Sigmoid colon (tissue), 7 donors: ENCODE measurements at places on chromosomes 7 and 10. TPM values are rescaled to one million over a fixed set of nuclear protein-coding genes. Genes with fewer than 3 reads are reported as not detected.

GRCh38 chr10:50421026-50421719, 169.9 kb upstream of the ASAH2 start:
- no peak for DNase-seq
- H3K4me3 ChIP-seq = no peak overlapping the region
- no peaks in the 10 kb centered on the region for H3K27me3 ChIP-seq

DNA sequence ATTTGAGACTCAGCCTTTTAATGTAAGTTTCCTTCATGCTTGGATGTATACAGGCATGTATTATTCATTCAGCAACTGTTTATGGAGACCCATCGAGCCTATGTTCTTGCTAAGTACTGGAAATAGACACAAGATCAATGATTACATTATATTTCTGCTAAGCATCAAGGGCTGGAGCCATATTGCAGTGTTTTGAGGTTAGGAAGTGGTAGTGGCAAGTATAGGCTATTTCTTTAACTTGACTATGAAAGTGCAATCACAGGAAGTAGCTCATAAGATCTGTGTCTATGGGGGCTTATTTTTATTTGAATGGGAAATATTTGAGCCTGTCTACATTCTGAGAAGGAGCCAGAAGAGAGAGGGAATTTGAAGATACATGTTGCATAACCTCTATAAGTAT, 123.8 kb downstream of the HDAC9 start:
- no peak overlapping the region for H3K4me3 ChIP-seq
- no peaks in the 10 kb centered on the region for H3K27me3 ChIP-seq
- no peaks in the 10 kb centered on the region for H3K36me3 ChIP-seq
- no peaks in the 10 kb centered on the region for H3K4me1 ChIP-seq
- DNase-seq = no peak

DNA sequence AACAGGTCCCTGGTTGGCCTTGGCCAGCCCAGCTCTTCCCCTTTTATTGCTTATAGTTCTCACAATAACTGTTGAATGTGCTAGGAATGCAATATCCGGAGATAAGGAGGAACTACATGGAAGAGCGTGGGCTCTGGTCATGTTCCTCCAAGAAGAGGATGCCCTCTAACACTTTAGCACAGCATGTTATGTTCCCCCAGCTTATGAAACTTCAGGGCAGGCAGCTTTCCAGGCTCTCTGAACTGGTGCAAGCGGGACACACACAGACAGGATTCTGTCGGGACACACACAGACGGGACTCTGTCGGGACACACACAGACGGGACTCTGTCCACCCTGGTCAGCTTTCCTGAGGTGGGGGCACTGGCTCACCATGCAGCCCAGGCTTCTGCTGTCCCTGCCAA, 141.6 kb downstream of the PKD1L1 start:
- no peaks in the 10 kb centered on the region for H3K4me1 ChIP-seq
- H3K27ac ChIP-seq = peak overlapping the region; percentile 29
- no peak overlapping the region for H3K4me3 ChIP-seq
- H3K36me3 ChIP-seq = no peaks in the 10 kb centered on the region

GRCh38 chr7:142569851-142570250, 179.4 kb upstream of the PRSS1 start:
- no peaks in the 10 kb centered on the region for H3K27me3 ChIP-seq

- H3K36me3 ChIP-seq = no peaks in the 10 kb centered on the region
- no peak overlapping the region for H3K27ac ChIP-seq
- H3K4me1 ChIP-seq = no peaks in the 10 kb centered on the region
- DNase-seq = no peak
- no peak overlapping the region for H3K4me3 ChIP-seq
- H3K27me3 ChIP-seq = no peaks in the 10 kb centered on the region
Observed at GRCh38 chr7:88806280-88807037, 10.9 kb upstream of the TEX47 start.

DNA sequence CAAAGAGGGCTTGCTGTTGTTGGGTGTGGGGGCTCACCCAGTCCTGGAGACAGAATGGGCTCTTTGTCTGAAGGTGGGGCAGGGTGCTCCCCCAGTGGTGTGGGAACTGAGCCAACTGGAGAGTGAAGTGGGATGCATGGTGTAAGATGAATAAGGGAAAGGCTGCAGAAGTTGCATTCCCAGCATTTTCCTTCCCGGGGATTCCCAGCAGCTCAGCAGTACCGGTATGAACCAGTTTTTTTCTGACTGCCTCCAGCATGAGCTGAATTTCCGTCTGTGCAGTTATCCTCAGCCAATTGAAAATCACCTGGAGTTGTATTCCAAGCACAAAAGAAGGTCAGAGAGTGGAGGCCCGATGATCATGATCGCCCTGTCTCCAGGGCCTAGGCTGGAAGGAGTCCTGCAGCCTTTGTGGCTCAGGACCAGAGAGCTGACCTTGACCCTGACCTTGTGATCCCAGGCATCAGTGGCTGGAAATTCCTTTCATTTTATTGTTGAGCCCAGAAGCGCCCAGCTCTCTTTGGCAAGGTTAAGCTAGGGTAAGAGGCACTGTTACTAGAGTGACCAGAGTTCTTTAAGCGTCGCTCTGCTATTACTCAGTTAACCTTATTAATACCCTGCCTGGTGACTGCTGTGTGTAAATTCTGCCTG, 33.4 kb downstream of the OGDH start:
- peaks cover 45% of the 10 kb centered on the region for H3K4me1 ChIP-seq
- no peak for DNase-seq
- no peaks in the 10 kb centered on the region for H3K27me3 ChIP-seq
- no peak overlapping the region for H3K4me3 ChIP-seq
- peak overlapping the region; percentile 64 for H3K27ac ChIP-seq

DNA sequence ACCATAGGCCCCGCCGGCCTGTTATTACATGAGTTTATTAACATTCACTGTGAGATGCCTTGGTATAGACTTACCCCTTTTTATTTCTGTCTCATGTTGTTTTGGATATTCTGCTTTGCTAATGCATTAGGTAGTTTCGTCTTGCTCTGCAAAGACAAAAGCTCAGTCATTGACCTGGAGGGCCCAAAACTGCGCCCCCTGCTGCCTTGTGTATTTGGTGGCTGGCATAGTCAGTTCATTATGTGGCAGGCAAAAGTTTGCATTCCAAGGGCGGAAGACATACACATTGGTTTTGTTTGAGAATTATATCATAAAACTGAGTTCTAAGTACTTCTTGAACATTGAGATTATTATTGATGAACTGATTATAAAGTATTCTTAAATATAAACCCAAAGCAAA, 372.5 kb downstream of the SDK1 start:
- no peaks in the 10 kb centered on the region for H3K4me1 ChIP-seq
- H3K36me3 ChIP-seq = no peaks in the 10 kb centered on the region
- no peak overlapping the region for H3K4me3 ChIP-seq
- no peak overlapping the region for H3K27ac ChIP-seq

- no peaks in the 10 kb centered on the region for H3K27me3 ChIP-seq
- no peak overlapping the region for H3K27ac ChIP-seq
- H3K4me3 ChIP-seq = no peak overlapping the region
- no peaks in the 10 kb centered on the region for H3K36me3 ChIP-seq
- DNase-seq = no peak
- peaks cover 4% of the 10 kb centered on the region for H3K4me1 ChIP-seq
Observed at GRCh38 chr7:118179191-118179590, 4.8 kb upstream of the LSM8 start.

- no peaks in the 10 kb centered on the region for H3K36me3 ChIP-seq
- peak overlapping the region; percentile 80 for H3K27ac ChIP-seq
- peaks cover 15% of the 10 kb centered on the region for H3K4me1 ChIP-seq
- no peaks in the 10 kb centered on the region for H3K27me3 ChIP-seq
- no peak overlapping the region for H3K4me3 ChIP-seq
- no peak for DNase-seq
Observed at GRCh38 chr10:60810437-60811182, 32.3 kb downstream of the CDK1 start.

GRCh38 chr7:105831824-105832535, 44.4 kb downstream of the ATXN7L1 start:
- no peak overlapping the region for H3K27ac ChIP-seq
- H3K36me3 ChIP-seq = no peaks in the 10 kb centered on the region
- peaks cover 40% of the 10 kb centered on the region for H3K4me1 ChIP-seq
- no peaks in the 10 kb centered on the region for H3K27me3 ChIP-seq
- DNase-seq = no peak
- H3K4me3 ChIP-seq = no peak overlapping the region

DNA sequence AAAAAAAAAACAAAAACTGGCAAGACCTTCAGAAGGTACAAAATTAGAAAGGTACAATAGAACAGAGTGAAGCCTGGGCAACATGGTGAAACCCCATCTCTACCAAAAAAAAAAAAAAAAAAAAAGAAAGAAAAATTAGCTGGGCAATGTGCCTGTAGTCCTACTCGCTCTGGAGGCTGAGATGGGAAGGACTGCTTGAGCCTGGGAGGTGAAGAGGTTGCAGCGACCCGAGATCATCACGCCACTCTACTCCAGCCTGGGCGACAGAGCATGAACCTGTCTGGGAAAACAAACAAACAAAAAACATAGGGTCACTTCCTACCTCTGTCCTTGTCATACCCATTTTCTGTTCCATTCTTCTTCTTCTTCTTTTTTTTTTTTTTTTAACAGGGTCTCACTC, 45.6 kb upstream of the DLG5 start:
- H3K27ac ChIP-seq = peak overlapping the region; percentile 89
- peaks cover 52% of the 10 kb centered on the region for H3K4me1 ChIP-seq
- DNase-seq = no peak
- no peak overlapping the region for H3K4me3 ChIP-seq

GRCh38 chr10:90842725-90843124, 15.1 kb downstream of the HTR7 start:
- no peak overlapping the region for H3K4me3 ChIP-seq
- no peak overlapping the region for H3K27ac ChIP-seq
- no peaks in the 10 kb centered on the region for H3K27me3 ChIP-seq
- no peaks in the 10 kb centered on the region for H3K36me3 ChIP-seq
- DNase-seq = no peak
- H3K4me1 ChIP-seq = no peaks in the 10 kb centered on the region

- H3K27me3 ChIP-seq = no peaks in the 10 kb centered on the region
- H3K36me3 ChIP-seq = peaks cover 7% of the 10 kb centered on the region
- DNase-seq = no peak
Observed at GRCh38 chr7:134873253-134873652, 93.8 kb downstream of the CALD1 start.

- H3K4me1 ChIP-seq = peaks cover 24% of the 10 kb centered on the region
- H3K27me3 ChIP-seq = no peaks in the 10 kb centered on the region
- no peak overlapping the region for H3K27ac ChIP-seq
- DNase-seq = no peak
- H3K4me3 ChIP-seq = peak overlapping the region; percentile 13
Observed at GRCh38 chr10:17836942-17837341, 27.8 kb downstream of the MRC1 start.

DNA sequence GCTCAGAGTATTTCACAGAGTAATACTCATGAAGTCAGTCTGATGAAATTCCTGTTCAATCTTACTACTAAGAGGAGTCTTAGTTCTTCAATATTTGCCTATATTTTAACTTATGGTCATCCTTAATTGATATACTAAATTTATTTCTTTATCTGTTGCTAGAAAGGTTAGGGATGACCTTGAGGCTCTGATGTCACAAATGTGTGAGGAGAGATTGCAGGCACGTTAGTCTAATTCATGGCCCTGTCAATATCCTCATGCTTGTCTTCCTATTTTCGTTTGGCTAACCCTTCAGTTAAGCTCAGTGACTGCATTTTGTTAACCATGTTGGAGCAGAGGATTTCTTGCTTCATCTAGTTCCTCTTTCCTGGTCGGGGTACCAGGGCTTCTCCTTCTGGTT, 704.7 kb upstream of the COBL start:
- no peaks in the 10 kb centered on the region for H3K4me1 ChIP-seq
- no peaks in the 10 kb centered on the region for H3K27me3 ChIP-seq
- DNase-seq = no peak
- no peak overlapping the region for H3K27ac ChIP-seq
- H3K36me3 ChIP-seq = no peaks in the 10 kb centered on the region

- no peaks in the 10 kb centered on the region for H3K4me1 ChIP-seq
- no peak for DNase-seq
- no peaks in the 10 kb centered on the region for H3K36me3 ChIP-seq
- no peaks in the 10 kb centered on the region for H3K27me3 ChIP-seq
Observed at GRCh38 chr7:37990337-37990736, 69.9 kb downstream of the EPDR1 start.

- H3K27me3 ChIP-seq = no peaks in the 10 kb centered on the region
- H3K4me3 ChIP-seq = no peak overlapping the region
- H3K36me3 ChIP-seq = no peaks in the 10 kb centered on the region
- no peaks in the 10 kb centered on the region for H3K4me1 ChIP-seq
- no peak overlapping the region for H3K27ac ChIP-seq
Observed at GRCh38 chr10:116960066-116960776, 44.8 kb downstream of the SHTN1 start.

DNA sequence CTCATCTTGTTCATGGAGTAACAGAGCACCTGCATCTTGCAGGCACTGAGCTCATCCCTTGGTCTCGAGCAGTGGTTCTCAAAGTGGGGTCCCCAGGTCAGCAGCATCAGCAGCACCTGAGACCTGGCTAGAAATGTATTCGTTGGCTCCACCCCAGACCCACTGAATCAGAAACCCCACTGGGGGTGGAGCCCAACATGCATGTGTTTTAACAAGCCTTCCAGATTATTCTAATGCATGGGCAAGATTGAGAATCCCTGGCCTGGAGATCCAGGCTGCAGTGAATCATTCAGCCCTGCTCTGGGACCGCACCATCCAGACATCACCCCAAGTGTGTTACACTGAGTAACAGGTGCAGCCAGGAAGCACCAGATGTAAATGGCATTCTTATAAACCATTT, 85.1 kb upstream of the PPIF start:
- H3K36me3 ChIP-seq = no peaks in the 10 kb centered on the region
- DNase-seq = no peak
- H3K27ac ChIP-seq = no peak overlapping the region
- no peak overlapping the region for H3K4me3 ChIP-seq

- DNase-seq = no peak
- H3K27ac ChIP-seq = peak overlapping the region; percentile 100
Observed at GRCh38 chr10:70404787-70405036, 767 bp downstream of the EIF4EBP2 start.

- peaks cover 16% of the 10 kb centered on the region for H3K36me3 ChIP-seq
- H3K27ac ChIP-seq = peak overlapping the region; percentile 70
- no peak overlapping the region for H3K4me3 ChIP-seq
- H3K4me1 ChIP-seq = no peaks in the 10 kb centered on the region
Observed at GRCh38 chr10:372566-372965, 237.3 kb downstream of the ZMYND11 start.

- H3K36me3 ChIP-seq = no peaks in the 10 kb centered on the region
- DNase-seq = peak; percentile 28
- H3K27ac ChIP-seq = no peak overlapping the region
- no peaks in the 10 kb centered on the region for H3K4me1 ChIP-seq
- H3K27me3 ChIP-seq = no peaks in the 10 kb centered on the region
Observed at GRCh38 chr10:79046326-79046725, 22.4 kb upstream of the ZMIZ1 start.

GRCh38 chr7:93601363-93601762, 26.8 kb upstream of the CALCR start:
- H3K27ac ChIP-seq = no peak overlapping the region
- no peak overlapping the region for H3K4me3 ChIP-seq
- no peaks in the 10 kb centered on the region for H3K4me1 ChIP-seq
- H3K36me3 ChIP-seq = no peaks in the 10 kb centered on the region
- no peak for DNase-seq
- H3K27me3 ChIP-seq = no peaks in the 10 kb centered on the region

The CXCL12 gene
- 79.6 TPM for total RNA-seq

The ARHGEF35 gene
- 0.54 TPM for total RNA-seq

The GDF2 gene
- not detected for total RNA-seq

The COL1A2 gene
- 83.4 TPM for total RNA-seq

The ZFAND2A gene
- 24.3 TPM for total RNA-seq

The PNLIPRP2 gene
- total RNA-seq = not detected

The SHTN1 gene
- 4.6 TPM for total RNA-seq

The ANKRD30A gene
- total RNA-seq = not detected

The BAMBI gene
- total RNA-seq = 3.6 TPM

The METTL2B gene
- 18.1 TPM for total RNA-seq

The FXYD4 gene
- total RNA-seq = not detected

The DKK1 gene
- 0.66 TPM for total RNA-seq

The CNPY1 gene
- total RNA-seq = not detected

The INHBA gene
- total RNA-seq = 1.1 TPM
